MCF 10A (cell line): ENCODE measurements at places on chromosomes 7 and 10. TPM values are rescaled to one million over a fixed set of nuclear protein-coding genes. Genes with fewer than 3 reads are reported as not detected.

DNA sequence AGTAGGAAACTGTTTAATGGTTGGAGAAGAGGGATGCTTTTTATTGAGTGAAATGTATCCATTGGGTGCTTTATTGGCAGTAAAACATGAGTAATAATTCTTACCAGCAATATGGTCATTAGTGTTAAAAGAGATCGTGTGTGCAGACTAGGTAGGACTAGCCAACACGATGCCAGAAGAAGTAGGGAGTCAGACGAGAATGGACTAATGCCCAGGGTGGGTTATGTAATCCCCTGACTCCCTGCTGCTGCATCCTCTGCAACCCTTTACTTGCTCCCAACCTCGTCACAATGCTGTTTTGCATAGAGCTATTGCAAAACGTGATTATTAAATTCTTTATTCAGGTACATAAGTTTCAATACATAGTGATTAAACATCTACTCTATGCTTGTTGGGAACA is 1213.7 kb downstream of the GATA3 start:
- DNase-seq: peak; percentile 48
- H3K4me1 ChIP-seq: no peaks in the 10 kb centered on the region
- H3K4me3 ChIP-seq: no peak overlapping the region
- no peaks in the 10 kb centered on the region for H3K36me3 ChIP-seq

DNA sequence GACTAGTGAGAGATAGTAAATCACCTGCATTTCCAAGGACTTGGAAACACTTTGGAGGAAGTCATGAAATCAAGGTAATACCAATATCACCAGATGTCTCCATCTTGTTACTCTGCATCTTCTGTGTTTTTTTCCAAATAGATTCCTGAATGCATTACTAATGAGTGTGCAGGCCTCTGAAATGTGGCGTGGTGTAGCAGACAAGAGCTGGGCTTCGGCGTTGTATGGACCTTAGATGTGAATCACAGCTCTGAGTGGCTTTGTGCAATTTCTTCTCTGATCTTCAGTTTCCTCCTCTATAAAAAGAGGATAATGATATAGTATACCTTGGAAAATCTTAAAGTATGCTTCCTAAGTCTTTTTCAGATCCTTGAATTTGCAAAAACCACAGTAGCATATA is 9.6 kb upstream of the MYPN start:
- H3K27ac ChIP-seq: no peak overlapping the region
- peaks cover 16% of the 10 kb centered on the region for H3K4me1 ChIP-seq

DNA sequence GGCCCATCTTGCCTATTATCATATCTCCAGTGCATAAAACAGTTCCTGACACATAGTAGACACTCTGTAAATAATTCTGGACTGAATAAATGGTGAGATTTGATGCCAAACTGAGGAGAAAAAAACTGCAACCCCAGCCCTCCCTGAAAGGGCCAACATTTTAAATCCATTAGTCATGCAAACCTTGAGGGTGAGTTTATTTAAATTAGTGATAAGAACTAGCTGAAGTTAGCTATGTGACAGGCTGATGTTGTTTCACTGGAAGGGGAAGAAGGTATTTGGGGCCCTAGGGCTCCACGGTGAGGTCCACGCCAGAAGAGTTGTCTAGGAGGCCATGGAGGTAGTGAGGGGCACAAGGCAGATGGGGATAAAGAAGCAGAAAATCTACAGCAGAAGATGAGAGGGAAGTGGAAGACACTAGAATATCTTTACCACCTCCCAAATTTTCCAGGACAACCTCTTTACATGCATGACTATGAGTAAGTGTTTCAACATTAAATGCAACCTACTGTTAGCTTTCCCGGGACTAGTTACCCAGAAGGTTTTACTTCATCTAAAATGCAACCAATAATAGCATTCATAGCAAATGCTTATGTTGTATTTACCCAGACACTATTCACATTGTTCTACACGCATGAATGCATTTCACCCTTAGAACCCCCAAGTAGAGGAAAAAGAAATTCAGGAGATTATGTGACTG is 183.2 kb upstream of the LYZL1 start:
- peak overlapping the region; percentile 6 for H3K4me3 ChIP-seq
- H3K27me3 ChIP-seq: no peaks in the 10 kb centered on the region
- H3K4me1 ChIP-seq: peaks cover 22% of the 10 kb centered on the region

GRCh38 chr10:100791369-100792058 is 46.1 kb downstream of the PAX2 start:
- no peaks in the 10 kb centered on the region for H3K36me3 ChIP-seq
- no peak overlapping the region for H3K4me3 ChIP-seq
- DNase-seq: no peak
- H3K27ac ChIP-seq: no peak overlapping the region
- H3K27me3 ChIP-seq: peaks cover 84% of the 10 kb centered on the region

- H3K27ac ChIP-seq: no peak overlapping the region
- H3K4me3 ChIP-seq: no peak overlapping the region
- H3K27me3 ChIP-seq: no peaks in the 10 kb centered on the region
- peaks cover 6% of the 10 kb centered on the region for H3K36me3 ChIP-seq
- DNase-seq: no peak
Measured at GRCh38 chr10:72386916-72387586, 32.3 kb upstream of the DNAJB12 start.

DNA sequence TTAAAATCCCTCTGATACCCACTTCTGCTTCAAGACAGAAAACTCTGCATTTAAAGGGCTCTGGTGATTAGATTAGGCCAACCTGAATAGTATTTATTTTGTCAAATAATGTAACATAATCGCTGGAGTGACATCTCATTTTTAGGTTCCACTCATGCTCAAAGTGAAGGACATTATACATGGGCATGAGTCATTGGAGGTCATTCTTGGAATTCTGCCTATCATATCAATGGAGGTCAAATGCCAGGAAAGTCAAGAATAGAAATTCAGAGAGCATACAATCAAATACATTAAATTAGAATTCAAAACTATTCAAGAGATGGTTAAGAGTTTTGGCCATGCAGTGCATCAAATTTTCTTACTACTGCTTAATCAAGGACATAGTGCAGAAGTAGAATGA is 50.8 kb upstream of the PRSS1 start:
- H3K27me3 ChIP-seq: peaks cover 74% of the 10 kb centered on the region
- no peak for DNase-seq
- H3K4me1 ChIP-seq: no peaks in the 10 kb centered on the region
- no peak overlapping the region for H3K27ac ChIP-seq

DNA sequence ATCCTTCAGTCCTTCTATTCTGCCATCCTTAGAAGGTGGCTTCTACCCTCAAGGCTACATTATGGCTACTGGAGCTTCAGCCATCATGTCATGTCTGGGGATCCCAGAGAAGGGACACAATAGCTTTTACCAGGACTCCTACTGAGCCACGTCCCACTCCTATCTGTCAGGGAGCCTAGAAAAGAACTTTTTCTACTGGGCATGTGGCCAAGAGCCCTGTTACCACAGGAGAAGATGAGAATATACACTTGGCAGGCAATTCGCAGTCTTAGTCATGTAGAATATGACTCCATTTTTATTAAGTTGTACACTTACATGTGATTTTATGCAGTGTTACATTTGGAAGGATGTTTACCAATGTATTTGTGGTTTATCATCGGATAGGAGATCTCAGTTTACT is 64.6 kb upstream of the KCNMA1 start:
- H3K36me3 ChIP-seq: peaks cover 5% of the 10 kb centered on the region
- H3K27ac ChIP-seq: no peak overlapping the region
- H3K4me1 ChIP-seq: peaks cover 27% of the 10 kb centered on the region
- DNase-seq: peak; percentile 95
- no peaks in the 10 kb centered on the region for H3K27me3 ChIP-seq
- no peak overlapping the region for H3K4me3 ChIP-seq

GRCh38 chr10:44380829-44381600 is 3.9 kb downstream of the CXCL12 start:
- H3K4me1 ChIP-seq: no peaks in the 10 kb centered on the region
- H3K27me3 ChIP-seq: peaks cover 31% of the 10 kb centered on the region

DNA sequence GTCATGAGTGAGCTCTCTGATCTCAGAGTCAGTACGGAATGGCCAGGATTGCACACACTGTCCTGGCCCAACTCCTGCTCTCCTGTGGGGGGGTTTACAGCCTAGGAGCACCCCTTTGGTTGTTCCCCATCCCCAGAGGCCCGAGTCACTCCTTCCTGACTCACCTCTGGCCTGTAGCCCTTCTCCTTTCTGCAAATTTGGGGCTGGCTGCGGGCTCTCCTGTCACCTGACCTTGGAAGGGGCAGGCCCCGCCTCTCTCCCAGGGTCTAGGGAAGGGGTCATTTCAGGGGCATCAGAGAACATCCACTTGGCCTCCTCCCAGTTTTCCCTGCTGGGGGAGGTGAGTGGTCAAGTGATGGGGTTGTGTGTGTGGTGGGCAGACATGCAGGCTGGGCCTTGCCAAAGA is 1.7 kb downstream of the NYAP1 start:
- DNase-seq: no peak
- peak overlapping the region; percentile 14 for H3K27ac ChIP-seq
- peaks cover 5% of the 10 kb centered on the region for H3K4me1 ChIP-seq
- H3K36me3 ChIP-seq: peaks cover 12% of the 10 kb centered on the region
- no peak overlapping the region for H3K4me3 ChIP-seq

ANKRD61 gene
- 0.42 TPM in 1 of 2 replicates, not detected in the other for total RNA-seq

ASB10 gene
- not detected in 2 replicates for total RNA-seq

DNA sequence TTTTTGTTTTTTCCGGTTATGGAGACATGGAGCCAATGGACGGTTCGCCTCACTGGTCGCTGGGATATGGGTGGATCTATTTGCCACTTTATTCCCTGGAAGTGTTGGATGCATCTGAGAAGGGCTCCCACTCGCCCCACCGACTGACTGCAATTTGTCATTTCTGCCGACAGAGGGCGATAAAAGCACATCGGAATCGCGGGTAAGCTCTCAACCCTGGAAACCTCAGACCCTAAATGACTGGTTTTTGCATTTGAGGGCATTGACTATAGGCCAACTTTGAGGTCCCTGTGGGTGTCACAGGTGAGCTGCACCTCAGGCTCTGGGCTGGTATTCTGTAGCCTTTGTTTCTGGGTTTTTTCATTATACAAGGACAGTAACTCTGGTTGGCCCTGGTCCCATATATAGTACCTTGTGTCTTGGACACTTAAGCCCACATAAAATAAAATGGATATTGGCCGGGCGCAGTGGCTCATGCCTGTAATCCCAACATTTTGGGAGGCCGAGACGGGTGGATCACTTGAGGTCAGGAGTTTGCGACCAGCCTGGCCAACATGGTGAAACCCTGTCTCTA is 11.9 kb upstream of the OPALIN start:
- H3K27ac ChIP-seq: no peak overlapping the region
- DNase-seq: peak; percentile 64
- no peaks in the 10 kb centered on the region for H3K27me3 ChIP-seq
- peaks cover 18% of the 10 kb centered on the region for H3K4me1 ChIP-seq
- no peak overlapping the region for H3K4me3 ChIP-seq
